Activated T-cell treated with anti-CD3 and anti-CD28 coated beads for 1 hour (primary cell): ENCODE measurements at places on chromosomes 12 and 14.

DNA sequence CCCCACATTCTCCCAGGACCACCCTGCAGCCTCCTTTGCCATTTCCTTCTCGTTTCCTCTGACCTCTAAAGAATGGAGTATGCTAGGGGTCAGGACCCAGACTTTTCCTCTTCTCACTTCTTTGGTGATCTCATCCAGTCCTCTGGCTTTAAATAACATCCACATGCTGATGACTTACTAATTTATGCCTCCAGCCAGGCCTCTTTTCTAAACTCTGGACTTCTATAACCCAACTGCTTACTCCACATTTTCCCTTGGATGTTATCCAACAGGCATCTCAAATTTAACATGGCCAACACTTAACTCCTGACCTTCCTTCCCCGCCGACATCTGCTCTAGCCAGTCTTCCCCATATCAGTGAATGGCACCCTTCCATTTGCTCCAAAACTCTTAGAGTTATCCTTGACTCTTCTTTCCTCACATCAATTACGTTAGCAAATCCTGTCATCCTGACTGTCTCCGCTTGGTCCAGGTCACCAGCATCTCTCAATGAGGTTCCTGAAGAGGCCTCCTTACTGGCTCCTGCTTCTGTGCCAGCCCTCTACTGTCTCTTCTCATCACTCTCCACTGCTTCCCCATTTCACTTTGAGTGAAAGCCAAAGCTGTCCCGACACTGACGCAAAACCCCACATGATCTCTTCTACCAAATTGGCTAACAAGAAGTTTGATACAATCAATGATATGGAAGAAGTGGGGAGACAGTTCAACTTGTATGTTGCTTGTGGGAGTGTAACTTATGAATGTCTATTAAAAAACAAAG, 42.7 kb downstream of the TMBIM6 start:
- DNase-seq, result no peak

DNA sequence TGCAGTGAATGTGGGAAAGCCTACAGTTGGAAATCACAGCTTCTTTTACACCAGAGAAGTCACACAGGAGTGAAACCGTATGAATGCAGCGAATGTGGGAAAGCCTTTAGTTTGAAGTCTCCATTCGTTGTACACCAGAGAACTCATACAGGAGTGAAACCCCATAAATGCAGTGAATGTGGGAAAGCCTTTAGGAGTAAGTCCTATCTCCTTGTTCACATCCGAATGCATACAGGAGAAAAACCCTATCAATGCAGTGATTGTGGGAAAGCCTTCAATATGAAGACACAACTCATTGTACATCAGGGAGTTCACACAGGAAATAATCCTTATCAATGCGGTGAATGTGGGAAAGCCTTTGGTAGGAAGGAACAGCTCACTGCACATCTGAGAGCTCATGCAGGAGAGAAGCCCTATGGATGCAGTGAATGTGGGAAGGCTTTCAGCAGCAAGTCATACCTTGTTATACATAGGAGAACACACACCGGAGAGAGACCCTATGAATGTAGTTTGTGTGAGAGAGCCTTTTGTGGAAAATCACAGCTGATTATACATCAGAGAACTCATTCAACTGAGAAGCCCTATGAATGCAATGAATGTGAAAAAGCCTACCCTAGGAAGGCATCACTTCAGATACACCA, 24.6 kb downstream of the ZNF26 start:
- DNase-seq, result no peak

- peak; percentile 5 for DNase-seq
Observed at GRCh38 chr14:63542231-63542999, 762 bp downstream of the PPP2R5E start.

GRCh38 chr14:33369972-33370371, 431.3 kb downstream of the NPAS3 start:
- DNase-seq, result no peak

DNA sequence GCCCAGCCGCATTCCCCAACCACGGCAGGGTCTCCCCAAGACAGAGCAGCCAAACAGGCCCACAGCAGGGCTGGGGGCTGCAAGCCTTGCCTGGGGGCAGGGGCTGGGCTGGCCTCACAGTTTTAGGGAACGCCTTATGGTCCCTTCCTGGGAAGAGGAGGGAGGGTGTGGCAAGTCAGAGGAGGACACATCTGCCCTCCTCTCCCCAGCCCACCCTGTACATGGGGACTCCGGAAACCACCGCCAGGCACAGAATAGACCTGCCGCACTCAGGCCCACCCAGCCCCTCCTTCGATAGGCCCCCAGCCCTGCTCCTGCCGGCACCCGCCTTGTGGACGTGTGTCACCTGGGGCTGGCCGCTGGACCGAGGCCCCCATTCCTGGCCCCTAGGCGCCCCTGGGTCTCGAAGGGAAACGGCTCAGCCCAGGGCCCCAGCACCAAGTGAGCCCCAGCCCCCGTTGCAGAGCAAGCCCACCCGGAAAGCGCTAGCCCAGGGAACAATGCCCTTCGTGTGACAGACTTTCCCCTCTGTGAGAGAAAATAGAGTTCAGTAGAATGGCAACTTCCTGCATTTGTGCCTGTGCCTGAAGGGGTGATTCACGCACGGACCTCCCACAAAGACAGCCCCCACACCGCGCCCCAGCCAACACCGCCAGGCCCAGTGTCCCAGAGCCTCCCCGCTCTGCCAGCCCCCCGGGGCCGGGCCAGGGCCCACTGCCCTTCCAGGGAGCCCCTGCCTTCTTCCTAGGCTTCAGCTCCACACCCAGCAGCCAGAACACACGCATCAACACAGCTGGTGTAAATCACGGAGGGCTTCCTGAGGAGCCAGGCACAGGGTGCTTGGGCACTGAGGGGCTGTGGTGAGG, 12.0 kb upstream of the NUDT14 start:
- DNase-seq, result no peak

- DNase-seq, result no peak
Observed at GRCh38 chr14:37932008-37932407, 275.7 kb upstream of the SSTR1 start.
